ENCODE measurements at places on chromosomes 16 and 17.

GRCh38 chr17:31064707-31065106 lies 30.1 kb upstream of the NF1 start:
- H3K4me3 ChIP-seq: no peak overlapping the region
- DNase-seq: no peak
- H3K27me3 ChIP-seq: no peaks in the 10 kb centered on the region

- no peak for DNase-seq
- no peaks in the 10 kb centered on the region for H3K4me1 ChIP-seq
- H3K4me3 ChIP-seq: no peak overlapping the region
- H3K36me3 ChIP-seq: no peaks in the 10 kb centered on the region
- H3K27ac ChIP-seq: no peak overlapping the region
Observed at GRCh38 chr16:16828913-16829398, 450.0 kb downstream of the NPIPA7 start.

- no peak overlapping the region for H3K27ac ChIP-seq
- DNase-seq: no peak
Observed at GRCh38 chr16:49287572-49287971, 5.9 kb upstream of the CBLN1 start.

GRCh38 chr17:62444063-62444462 lies 20.4 kb downstream of the METTL2A start:
- DNase-seq: no peak
- peaks cover 4% of the 10 kb centered on the region for H3K36me3 ChIP-seq
- H3K4me1 ChIP-seq: no peaks in the 10 kb centered on the region

GRCh38 chr17:2909175-2909845 lies 113.1 kb downstream of the RAP1GAP2 start:
- H3K4me1 ChIP-seq: no peaks in the 10 kb centered on the region
- DNase-seq: no peak
- no peak overlapping the region for H3K27ac ChIP-seq
- no peaks in the 10 kb centered on the region for H3K27me3 ChIP-seq
- H3K36me3 ChIP-seq: no peaks in the 10 kb centered on the region

GRCh38 chr17:60902399-60902798 lies 224.7 kb downstream of the BCAS3 start:
- no peak overlapping the region for H3K27ac ChIP-seq
- no peak for DNase-seq
- no peaks in the 10 kb centered on the region for H3K36me3 ChIP-seq
- no peaks in the 10 kb centered on the region for H3K4me1 ChIP-seq
- H3K27me3 ChIP-seq: no peaks in the 10 kb centered on the region

GRCh38 chr17:42708588-42708987 lies 26.3 kb downstream of the CNTNAP1 start:
- H3K4me3 ChIP-seq: no peak overlapping the region
- H3K27me3 ChIP-seq: no peaks in the 10 kb centered on the region
- H3K4me1 ChIP-seq: no peaks in the 10 kb centered on the region
- DNase-seq: no peak
- H3K27ac ChIP-seq: no peak overlapping the region

DNA sequence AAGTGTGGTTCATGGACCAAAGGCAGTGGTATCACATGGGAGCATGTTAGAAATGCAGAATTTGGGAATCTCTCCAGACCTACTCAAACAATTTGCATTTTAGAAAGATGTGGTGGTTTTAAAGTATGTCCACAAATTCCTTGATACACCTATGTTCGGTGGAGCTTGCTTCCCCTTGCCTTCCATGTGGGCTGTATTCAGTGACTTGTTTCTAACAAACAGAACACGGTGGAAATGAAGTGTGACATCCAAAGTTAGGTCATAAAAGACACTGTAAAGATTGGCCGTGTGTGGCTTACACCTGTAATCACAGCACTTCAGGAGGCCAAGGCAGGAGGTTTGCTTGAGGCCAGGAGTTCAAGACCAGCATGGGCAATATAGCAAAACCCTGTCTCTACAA lies 16.7 kb downstream of the COQ7 start:
- peaks cover 10% of the 10 kb centered on the region for H3K36me3 ChIP-seq
- no peak for DNase-seq
- no peaks in the 10 kb centered on the region for H3K4me1 ChIP-seq
- no peak overlapping the region for H3K27ac ChIP-seq

DNA sequence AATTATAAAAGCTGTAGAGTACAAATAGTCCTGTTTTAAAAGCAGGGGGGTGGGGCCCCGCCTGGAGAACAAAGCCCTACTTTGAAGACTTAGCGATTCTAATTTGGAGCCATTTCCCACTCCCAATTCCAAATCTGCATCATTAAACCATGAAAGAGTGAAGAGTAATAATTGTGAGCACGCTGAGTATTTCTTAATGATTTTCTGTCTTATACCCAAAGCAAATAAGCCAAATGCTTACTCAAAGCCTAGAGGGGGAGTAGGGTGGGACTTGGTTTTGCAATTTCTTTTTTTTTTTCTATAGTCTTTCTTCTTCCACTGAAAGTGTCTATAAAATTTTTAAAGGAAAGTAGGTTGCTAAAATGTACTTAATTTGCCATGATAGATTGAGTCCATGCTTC lies 470.1 kb downstream of the TOX3 start:
- H3K27me3 ChIP-seq: no peaks in the 10 kb centered on the region
- H3K27ac ChIP-seq: no peak overlapping the region
- no peak for DNase-seq
- H3K36me3 ChIP-seq: no peaks in the 10 kb centered on the region
- H3K4me3 ChIP-seq: no peak overlapping the region
- H3K4me1 ChIP-seq: no peaks in the 10 kb centered on the region

GRCh38 chr16:75483222-75483621 lies 12.0 kb downstream of the CHST6 start:
- H3K27ac ChIP-seq: no peak overlapping the region
- no peaks in the 10 kb centered on the region for H3K27me3 ChIP-seq
- no peaks in the 10 kb centered on the region for H3K4me1 ChIP-seq
- no peak overlapping the region for H3K4me3 ChIP-seq
- H3K36me3 ChIP-seq: no peaks in the 10 kb centered on the region
